ENCODE measurements at places on chromosomes 1 and 21.

DNA sequence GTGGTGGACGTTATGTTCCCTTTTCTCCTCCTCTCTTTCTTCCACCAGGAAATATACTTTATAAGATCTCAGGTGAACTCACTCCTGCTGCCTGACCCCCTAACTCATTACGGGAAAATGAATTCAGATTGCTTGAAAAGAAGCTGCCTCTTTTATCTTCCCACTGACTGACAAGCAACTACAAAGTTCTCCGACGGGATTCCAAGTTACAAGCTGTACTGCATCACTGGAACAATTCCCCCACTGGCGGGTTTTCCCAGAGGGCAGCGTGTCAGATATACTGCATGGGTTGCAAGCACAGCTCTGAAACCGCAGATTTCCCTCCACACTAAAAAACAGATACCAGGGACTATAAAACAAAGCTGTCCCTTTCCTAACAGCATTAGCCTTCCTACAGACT lies 390.6 kb downstream of the KCTD3 start:
- DNase-seq: no peak

- peak; percentile 76 for DNase-seq
Observed at GRCh38 chr21:42474043-42474831, 21.8 kb downstream of the RSPH1 start.

DNA sequence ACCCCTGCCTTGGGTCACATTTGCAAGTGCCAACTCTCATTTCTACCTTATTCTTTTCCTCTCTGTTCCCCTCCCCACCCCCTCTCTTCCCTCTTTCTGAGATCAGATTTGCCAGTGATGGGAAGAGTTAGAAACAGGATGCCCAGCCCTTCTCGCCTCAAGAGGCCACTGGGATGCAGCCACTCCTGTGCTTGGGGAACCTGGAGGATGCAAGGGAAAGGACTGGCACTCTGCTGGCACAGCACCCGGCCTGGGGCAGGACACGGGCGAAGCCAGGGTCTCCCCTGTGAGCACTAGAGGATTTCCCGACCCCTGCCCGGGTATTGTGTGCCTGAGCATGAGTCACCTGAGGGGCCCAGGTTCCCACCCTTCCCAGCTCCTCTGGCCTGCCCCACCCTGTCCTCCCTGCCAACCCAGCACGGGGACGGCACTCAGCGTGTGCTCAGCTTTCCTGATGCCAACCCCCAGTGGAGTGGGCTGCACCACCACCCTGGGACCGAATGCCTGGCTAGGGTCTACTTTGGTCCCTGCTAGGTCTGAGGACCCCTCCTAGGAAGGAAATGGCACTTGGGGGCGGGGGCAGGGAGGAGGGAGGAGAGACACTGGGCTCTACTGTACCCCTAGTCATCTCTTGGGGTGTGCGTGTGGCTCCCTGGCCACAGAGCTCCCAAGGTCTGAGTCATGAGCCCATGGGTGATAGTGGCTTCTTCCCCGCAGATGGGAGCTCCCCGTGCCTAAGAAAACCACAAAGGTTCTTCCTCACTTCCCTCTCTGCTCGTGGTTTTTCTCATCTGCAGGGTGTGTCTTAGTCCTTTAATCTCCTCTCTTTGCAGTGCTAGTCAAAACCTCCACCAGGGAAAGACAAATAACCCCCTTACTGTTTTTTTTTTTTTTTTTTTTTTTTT lies 12.4 kb downstream of the LMNA start:
- DNase-seq: no peak

GRCh38 chr1:119787776-119788175 lies 19.1 kb upstream of the HMGCS2 start:
- no peak for DNase-seq

DNA sequence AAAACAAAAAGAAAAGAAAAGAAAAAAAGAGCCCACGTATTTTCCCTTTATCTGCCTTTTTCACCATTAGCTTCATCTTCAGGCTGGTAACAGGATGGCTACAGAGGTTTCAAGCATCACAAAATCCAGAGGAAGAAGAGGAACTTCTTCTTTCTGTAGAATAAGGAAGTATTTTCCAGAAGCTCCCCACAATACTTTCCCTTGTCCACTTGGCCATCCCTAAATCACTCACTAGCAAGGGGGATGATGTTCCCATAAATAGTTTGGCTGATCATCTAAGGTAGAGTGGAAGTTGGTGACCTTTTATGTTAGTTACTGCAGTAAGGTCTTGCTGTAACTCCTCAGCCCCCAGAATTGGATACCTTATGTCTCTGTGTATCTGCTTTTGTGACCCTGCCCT lies 45.1 kb upstream of the RNF11 start:
- no peak for DNase-seq
